T-helper 2 cell (primary cell): ENCODE measurements at places on chromosomes 5 and 9.

GRCh38 chr9:86176468-86176867, 77.1 kb upstream of the GOLM1 start:
- no peak for DNase-seq

- no peak for DNase-seq
Observed at GRCh38 chr5:109655841-109656240, 33.9 kb upstream of the MAN2A1 start.

- no peak for DNase-seq
Observed at GRCh38 chr5:25439025-25439424, 794.2 kb upstream of the CDH10 start.

- DNase-seq, result no peak
Observed at GRCh38 chr9:133369933-133370332, 5.9 kb downstream of the SURF4 start.

DNA sequence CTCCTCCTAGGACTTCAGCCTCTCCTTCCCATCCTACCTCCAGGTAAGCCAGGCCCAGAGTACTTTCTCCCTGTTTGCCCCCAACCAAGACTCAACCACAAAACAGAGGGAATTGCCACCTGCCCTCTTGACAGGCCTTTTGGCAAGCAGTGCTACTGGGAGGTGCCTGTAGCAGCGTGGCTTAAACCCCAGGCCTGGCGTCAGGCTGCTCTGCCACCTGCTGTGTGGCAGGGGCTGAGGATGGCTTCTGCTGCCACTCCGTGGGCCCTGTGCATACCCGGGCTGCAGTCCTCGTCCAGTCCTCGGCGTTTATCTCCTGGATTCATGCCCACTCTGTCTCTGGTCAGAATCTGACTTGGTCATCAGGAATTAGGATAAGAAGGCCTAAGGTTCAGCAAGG, 163.1 kb downstream of the PAX5 start:
- DNase-seq, result no peak

DNA sequence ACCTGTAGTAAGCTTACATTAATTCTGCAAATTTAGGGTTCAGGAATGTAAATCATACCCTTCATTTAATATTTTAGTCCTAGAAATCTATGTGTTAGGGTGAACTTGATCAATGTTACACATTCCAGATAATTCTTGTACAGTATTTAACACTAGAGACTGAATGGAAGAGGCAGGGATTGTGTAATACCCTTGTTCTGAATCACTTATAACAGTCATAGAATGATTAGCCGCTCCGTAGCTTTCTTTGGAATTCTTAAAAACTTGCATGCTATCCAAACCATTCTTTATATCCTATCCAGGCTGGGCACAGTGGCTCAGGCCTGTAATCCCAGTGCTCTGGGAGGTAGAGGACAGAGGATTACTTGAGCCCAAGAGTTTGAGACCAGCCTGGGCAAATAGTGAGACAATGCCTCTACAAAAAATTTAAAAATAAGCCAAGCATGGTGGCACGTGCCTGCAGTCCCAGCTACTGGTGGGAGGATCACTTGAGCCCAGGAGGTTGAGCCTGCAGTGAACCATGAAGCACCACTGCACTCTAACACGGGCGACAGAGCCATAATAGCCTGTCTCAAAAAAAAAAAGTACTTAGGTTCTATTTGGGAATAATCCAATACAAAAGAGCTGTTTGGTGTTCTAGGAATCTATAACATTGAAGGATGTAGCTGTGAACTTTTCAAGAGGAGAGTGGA, 8.3 kb downstream of the ZNF483 start:
- no peak for DNase-seq

DNA sequence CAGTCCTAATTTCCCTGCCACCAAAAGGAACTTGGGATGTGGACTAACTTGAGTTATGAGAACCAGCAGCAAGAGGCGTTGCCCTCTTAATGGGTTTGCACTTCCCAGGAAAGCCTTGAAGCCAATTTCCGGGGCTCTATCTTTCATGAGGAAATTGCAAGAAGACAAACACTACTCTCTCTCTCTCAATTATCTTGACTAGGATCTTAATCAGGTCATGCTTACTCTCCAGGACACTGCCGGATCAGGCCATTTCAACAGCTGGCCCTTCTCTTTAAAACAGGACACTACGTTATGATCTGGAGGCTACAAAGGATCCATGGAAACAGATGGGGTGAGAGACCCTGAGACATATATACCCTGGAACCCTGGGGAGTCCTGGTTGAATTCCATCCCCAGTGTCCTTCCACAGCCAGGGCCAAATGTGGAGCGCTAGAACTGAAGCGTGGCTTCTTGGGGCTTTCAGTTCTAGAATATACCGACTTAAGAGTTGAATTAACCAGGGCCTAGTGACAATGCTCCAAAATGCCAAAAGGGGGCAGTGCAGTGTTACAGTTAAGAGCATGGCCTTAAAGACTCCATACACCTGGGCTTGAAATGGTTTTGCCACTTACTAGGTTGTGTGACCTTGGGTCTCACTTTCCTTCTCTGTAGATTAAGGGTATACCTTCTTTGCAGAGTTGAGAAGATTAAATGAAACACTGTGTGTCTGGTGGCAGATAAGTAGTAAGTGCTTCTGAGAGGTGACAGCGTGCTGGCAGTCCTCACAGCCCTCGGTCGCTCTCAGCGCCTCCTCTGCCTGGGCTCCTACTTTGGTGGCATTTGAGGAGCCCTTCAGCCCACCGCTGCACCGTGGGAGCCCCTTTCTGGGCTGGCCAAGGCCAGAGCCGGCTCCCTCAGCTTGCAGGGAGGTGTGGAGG, 21.1 kb downstream of the FAM219A start:
- DNase-seq, result no peak

GRCh38 chr5:66307647-66308241, 163.6 kb downstream of the SREK1 start:
- DNase-seq, result peak; percentile 61

- no peak for DNase-seq
Observed at GRCh38 chr5:55816342-55816741, 34.8 kb upstream of the IL31RA start.

DNA sequence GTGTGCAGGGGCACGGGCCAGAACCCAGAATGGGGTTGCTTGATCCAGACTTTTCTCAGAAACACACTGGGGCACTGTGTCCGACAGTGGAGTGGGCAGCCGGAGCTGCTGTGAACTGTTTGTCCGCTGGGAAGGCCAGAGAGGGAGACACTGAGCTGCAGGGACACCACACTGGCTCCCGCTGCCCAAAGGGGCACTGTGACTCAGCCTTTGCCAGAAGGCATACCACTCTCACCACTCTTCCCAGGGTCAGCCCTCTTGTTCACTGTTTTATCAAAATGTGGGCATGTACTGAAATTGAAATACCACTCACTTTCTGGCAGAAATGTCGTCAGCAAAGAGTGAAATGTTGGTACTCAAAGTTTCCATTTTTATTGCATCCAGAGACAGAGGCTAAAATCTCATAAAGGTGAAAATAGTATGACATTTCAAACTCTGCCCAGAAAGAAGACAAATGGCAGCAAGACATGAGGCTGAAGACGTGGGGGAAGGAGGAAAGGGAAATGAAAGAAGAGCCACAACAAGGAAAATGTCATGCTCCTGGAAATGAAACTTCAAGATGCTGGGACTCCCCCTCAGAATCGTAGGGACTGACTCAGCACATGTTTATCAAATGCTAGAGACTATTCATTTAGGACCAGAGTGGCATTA, 4.5 kb upstream of the IL7R start:
- peak; percentile 13 for DNase-seq

DNA sequence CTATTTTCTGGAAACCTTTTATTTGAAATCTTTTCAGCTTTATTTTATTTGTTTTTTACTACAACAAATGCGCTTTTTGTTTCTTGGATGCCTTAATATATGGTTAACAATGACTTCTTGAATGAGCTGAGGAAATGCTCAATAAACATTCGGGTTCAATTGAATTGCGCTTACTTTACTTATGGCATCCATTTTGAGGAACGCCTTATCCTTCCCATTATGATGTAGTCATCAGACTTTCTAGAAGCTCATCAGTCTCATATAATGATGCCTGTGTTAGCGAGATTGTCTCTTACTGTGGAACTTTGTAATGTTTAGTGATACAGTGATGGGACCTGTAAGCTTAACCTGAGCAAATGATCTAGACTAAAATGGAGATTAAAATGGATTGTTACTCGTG, 916 bp downstream of the SHLD3 start:
- peak; percentile 5 for DNase-seq

GRCh38 chr9:87102126-87102525, 154.8 kb upstream of the GAS1 start:
- DNase-seq, result no peak

DNA sequence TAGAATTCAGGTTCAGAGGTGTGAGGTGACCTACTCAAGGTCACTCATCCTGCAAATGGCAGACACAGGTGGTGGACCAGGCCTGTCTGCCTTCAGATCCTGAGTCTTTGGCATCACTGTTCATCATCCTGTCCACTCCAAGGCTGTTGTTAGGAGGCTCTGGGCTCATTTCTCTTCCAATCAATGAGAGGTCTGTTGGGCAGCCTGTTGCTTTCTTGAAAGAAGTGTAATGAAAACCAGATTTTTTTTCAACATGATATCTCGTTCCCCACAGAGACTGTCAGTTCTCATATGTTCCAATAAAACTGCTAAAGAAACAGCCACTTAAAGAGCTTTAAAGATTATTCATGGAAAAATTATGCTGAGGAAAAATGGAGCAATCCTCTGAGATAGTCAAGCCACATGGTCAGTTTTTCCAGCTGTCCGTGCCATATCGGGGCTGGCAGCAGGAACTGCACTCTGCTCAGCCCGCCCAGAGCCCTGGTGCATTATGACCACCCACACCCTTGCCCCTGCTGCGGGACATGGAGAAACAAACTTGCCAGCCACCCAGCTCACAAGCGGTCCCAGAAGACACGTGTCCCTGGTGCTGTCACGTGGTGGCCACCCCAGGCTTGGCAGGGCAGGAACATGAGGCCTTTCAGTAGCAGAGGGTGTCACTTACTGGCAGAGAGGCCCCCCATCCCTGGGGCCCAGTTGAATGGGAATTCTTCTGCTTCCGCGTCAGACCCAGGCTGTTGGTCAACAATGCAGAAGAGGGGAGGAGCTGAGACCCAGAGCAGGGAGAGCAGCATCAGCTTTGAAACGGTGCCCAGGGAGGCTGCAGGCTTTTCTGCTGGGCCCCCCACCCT, 63.7 kb upstream of the ANGPTL2 start:
- no peak for DNase-seq

- no peak for DNase-seq
Observed at GRCh38 chr5:109690975-109691574, 1.3 kb downstream of the MAN2A1 start.

- DNase-seq, result no peak
Observed at GRCh38 chr9:36031774-36032555, 4.7 kb upstream of the RECK start.

DNA sequence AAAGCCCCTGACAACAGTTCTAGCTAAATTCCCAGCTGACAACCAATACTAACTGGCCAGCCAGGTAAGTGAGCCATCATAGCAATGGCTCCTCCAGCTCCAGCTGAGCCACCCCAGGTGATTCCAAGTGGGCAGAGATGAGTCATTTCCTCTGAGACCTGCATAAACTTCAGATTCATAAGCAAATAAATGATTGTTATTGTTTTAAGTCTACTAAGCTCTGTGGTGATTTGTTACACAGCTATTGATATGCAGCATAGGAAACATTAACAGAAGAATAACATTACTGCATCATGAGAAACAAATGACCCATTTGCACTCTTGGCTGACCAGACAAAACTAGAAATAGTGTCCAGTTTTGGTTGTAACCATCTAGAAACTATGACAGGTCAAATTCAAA, 60.3 kb downstream of the TTC39B start:
- no peak for DNase-seq

GRCh38 chr9:111598733-111599091, 735 bp downstream of the PTGR1 start:
- peak; percentile 11 for DNase-seq

GRCh38 chr5:124057724-124058231, 545.8 kb downstream of the CSNK1G3 start:
- no peak for DNase-seq

- DNase-seq, result no peak
Observed at GRCh38 chr5:67989456-67989855, 226.1 kb upstream of the PIK3R1 start.

- no peak for DNase-seq
Observed at GRCh38 chr5:38228914-38229313, 29.4 kb upstream of the EGFLAM start.
